ENCODE measurements at places on chromosomes 11 and 22.

DNA sequence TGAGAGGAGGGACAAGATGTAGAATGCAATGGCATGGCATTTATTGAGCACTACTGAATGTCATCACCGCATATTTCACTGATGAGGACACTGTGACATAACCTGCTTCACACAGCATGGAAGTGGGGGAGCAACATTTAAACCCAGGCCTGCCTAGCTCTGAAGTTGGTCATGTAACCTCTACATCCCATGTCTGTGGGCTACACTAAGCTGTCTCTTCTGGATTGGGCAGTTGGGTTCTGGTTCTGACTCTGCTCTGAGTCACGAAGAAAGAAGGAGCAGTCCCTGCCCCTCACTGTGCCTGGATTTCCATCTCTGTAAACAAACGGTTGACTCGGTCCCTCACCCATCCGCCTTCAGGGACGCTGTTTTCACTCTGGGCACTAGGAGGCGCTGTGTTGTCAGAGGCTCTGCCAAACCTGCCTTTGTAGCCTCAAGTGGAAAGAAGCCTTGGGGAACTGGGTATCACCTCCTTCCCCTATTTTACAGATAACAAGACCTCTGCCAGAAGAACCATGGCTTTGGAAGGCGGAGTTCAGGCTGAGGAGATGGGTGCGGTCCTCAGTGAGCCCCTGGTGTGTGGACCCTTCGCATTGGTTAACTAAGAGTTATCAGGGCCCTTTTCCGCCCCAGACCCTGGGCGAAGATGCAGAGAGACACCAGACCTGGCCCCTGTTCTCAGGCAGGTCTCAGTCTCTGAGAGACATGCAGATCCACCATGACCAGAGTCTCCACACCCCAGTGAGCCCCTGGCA lies 12.7 kb upstream of the ARHGEF17 start:
- ATAC-seq = peak; percentile 87

DNA sequence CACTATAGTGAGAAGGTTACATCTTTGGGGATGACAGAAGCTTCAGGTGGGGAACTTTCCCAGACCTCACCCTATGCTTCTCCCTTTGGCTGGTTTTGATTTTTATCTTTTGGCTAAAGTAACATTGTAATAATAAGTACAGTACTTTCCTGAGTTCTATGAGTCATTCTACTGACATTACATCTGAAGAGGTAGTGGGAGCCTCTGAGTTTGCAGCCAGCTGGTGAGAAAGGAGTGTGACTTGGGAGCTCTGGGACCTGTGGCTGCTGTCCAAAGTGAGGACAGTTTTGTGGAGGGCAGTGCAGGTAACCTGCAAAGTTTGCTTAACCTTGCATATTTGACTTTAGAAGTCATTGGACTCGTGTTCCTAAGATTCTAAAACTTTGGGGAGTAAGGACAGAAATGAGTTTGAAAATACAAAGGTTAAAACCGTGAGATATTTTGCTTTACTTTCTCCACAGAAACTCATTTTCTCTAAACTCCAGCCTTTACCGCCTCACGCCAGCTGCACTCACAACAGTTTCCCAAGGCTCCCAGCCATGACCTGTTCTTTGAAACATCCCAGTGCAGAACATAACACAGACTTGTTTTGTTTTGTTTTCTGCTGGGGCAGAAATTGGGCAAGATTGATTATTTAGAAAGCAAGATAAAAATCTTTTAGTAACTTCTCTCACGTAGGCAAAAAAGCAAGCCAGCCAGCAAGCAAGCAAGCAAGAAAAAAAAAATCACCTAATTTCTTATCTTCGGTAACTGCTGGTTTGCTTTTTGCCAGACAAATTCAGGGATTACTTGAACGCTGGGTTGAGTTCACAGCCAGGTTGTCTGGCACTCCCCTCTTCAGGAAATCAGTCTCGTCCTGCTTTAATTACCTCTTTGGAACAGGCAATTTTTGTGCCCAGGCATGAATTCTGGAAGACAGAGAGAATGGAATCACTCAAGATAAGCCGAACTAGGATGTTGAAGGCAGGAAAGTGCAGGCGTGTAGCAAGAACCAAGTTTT lies 478.3 kb upstream of the ISX start:
- ATAC-seq = no peak

DNA sequence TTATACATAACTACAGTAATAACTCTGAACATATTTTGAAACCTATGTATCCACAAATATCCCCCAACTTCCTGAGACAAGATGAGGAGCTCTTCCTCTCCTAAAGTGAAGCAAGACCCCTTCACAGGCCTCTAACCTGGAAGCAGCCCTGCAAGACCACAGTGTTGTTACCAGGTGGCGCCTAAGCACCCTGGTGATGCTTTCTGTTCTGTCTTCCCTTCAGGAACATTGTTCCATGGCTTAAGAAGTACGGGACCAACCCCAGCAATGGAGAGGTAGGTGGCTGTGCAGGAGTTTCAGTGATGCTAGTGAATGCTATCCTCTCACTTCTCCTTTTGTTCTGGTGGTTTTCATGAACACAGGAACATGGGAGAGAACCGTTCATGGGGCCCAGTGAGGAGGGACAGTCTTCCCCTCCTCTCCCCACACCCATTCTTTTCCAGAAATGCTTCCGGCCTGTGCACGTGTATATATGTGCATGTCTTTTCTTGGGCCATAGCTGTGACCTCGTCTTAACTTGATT lies 6.4 kb downstream of the PPIL2 start:
- ATAC-seq = no peak

GRCh38 chr11:10680956-10681487 lies 12.5 kb downstream of the IRAG1 start:
- ATAC-seq = no peak

GRCh38 chr11:128026596-128026995 lies 560.8 kb downstream of the ETS1 start:
- ATAC-seq = peak; percentile 84

DNA sequence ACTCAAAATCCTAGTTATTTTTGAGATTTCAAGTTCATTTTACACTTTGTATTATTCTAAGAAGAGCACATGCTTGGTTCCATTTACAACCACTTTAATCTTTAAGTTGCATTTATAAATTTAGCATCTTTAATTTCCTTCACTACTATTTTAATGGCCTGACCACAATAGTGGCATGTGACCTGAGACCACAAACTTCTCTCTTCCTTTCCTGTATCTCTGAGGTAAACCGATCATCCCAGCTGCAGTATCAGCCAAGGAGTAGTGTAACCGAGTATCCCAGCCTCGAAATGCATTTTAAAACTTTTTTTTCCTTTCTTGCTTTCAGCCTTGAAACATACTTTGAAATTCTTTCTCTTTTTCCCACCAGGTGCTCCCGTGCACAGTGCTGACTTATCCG lies 28.7 kb upstream of the CBX6 start:
- no peak for ATAC-seq

DNA sequence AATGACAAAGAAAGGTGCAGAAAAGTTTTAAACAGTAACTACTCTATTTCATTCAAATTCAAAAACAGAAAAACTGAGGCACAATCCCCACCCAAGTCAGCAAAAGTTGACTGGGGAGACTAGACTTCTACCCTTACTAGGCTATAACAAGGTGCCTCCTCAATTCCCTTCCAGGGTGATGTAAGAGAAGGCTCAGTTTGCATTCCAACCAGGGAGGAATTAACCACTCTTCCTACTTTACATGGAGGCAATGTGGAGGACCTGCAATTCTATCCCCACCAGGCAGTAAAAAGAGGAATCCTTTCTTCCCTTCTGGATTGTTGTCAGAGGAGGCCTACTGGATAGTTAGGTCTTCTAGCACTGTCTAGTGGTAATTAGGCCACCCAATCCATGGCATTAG lies 26.1 kb downstream of the TYR start:
- no peak for ATAC-seq

DNA sequence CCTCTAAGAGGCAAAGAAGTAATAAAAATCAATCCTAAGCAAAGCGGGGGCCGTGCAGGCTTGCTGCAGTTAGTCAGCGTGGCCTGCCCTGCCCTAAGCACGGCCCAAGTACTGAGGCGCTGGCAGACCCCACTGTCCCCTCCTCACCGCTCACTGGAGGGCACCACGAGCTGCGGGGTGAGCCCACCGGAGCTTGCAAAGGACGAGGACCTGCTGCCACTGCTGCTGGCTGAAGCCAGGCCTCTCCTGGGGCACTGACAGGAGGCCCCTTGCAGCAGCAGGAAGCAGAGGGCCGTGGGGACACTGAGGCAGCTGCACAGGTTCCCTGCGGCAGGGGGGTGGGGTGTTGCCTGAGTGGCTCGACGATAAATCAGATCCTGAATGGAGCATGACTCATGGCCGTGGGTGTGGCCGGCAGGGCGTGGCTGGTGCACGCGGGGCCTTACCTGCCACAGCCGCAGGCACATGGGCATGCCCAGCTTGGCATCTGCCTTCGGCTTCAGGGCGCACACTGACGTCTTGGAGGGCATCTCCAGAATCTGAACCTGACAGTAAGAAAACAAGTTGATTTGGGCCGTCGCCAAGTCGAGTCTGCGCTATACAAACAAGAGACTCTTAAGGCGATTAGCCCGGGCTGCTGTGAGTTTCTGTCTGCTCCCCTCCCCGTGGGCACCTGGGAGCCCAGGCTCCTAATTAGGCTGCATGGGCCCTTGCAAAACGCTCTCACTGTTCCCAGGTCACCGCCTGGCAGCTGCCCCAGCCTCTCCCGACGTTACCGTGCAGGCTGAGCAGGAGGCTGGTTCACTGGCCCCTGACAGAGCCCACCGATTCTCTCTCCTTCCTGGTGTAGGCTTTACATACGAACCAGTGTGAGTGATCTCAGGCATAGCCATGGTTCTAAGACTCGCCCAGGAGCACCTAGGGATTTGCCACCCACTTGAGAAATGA lies 45.9 kb downstream of the TBX1 start:
- no peak for ATAC-seq

DNA sequence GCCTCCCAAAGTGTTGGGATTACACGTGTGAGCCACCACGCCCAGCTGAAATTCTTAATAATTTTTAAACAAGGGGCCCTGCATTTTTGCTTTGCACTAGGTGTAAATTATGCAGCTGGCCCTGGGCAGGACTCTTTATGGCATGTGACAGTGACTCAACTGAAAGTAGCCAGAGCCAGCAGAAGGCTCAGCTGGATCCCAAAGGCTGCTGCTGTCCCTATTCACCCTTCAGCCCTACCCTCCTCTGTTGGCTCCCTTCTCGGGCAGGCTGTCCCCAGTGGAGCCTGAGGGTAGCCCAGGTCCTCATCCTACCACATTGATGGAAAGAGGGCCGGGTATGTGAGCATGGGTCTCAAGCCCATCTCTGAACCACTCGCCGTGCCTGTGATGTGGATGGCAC lies 45.6 kb downstream of the CD82 start:
- no peak for ATAC-seq

GRCh38 chr11:95925011-95925410 lies 1.1 kb upstream of the MTMR2 start:
- ATAC-seq = no peak

DNA sequence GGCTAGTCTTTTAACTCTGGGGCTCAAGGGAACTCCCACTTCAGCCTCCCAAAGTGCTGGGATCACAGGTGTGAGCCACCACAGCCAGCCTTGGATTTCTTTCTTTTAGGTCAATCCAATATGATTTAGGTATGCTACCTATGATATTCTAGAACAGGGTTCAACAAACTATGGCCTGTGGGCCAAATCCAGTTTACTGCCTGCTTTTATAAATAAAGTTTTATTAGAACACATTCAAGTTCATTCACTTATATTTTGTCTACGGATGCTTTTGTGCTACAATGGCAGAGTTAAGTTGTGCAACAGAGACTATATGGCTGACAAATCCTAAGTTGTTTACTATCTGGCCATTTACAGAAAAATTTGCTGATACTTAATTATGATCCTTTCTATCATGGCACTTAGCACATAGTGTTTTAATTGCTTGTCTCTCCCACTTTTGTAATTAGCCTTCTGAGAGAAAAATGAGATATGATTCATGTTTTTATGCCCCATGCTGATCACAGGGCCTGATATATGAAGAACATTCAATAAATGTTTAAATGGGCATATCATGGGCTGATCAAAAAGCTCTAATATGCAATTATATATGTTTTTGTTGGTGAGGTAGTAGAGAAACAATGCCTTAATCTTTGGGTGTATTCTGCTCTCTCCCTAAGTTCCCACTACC lies 109.6 kb downstream of the STIM1 start:
- no peak for ATAC-seq

DNA sequence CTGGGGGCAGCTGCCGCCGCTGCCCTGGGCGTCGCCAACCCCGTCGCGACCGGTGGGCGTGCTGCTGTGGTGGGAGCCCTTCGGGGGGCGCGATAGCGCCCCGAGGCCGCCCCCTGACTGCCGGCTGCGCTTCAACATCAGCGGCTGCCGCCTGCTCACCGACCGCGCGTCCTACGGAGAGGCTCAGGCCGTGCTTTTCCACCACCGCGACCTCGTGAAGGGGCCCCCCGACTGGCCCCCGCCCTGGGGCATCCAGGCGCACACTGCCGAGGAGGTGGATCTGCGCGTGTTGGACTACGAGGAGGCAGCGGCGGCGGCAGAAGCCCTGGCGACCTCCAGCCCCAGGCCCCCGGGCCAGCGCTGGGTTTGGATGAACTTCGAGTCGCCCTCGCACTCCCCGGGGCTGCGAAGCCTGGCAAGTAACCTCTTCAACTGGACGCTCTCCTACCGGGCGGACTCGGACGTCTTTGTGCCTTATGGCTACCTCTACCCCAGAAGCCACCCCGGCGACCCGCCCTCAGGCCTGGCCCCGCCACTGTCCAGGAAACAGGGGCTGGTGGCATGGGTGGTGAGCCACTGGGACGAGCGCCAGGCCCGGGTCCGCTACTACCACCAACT lies 1.0 kb downstream of the FUT4 start:
- ATAC-seq = no peak

GRCh38 chr11:61711498-61711897 lies 31.3 kb downstream of the DAGLA start:
- no peak for ATAC-seq

DNA sequence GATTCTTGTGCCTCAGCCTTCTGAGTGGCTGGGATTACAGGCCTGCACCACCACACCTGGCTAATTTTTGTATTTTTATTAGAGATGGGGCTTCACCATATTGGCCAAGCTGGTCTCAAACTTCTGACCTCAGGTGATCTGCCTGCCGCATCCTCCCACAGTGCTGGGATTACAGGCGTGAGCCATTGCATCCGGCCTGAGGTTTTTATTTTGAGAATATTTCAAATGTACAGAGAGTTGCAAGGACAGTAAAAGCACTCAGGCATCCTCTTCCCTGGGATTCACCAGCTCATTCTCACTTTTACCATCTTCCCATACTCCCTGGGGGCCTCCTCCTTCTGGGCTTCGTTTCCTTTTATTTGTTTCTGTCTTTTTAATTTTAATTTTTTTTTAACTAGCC lies 12.1 kb downstream of the MED15 start:
- ATAC-seq = no peak

DNA sequence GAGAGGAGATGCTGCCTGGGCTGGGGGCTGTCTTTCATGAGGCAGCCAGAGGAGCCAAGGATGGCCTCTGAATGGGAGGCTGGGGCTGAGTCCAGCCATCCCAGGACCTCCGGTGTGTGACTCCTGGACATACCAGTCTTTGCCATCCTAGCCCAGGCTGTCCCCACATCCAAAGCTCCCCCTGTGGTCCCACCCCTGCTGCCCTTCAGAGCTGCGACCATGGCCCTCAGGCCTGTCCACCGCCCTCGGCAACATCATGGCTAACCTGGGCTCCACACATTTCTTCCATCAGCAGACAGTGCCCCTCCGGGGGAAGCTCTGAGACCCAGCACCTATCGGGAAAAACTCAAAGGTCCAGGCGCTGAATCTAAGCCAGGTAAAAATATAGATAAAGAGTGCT lies 324.4 kb downstream of the MN1 start:
- ATAC-seq = no peak

GRCh38 chr11:71321433-71322191 lies 69.2 kb upstream of the SHANK2 start:
- no peak for ATAC-seq

- peak; percentile 68 for ATAC-seq
Observed at GRCh38 chr11:58963551-58964104, 24.3 kb downstream of the GLYATL1 start.
